ENCODE measurements at places on chromosomes 5 and 9. TPM values are rescaled to one million over a fixed set of nuclear protein-coding genes. Genes with fewer than 3 reads are reported as not detected.

Gene DDX31
- total RNA-seq = 13.8 TPM

DNA sequence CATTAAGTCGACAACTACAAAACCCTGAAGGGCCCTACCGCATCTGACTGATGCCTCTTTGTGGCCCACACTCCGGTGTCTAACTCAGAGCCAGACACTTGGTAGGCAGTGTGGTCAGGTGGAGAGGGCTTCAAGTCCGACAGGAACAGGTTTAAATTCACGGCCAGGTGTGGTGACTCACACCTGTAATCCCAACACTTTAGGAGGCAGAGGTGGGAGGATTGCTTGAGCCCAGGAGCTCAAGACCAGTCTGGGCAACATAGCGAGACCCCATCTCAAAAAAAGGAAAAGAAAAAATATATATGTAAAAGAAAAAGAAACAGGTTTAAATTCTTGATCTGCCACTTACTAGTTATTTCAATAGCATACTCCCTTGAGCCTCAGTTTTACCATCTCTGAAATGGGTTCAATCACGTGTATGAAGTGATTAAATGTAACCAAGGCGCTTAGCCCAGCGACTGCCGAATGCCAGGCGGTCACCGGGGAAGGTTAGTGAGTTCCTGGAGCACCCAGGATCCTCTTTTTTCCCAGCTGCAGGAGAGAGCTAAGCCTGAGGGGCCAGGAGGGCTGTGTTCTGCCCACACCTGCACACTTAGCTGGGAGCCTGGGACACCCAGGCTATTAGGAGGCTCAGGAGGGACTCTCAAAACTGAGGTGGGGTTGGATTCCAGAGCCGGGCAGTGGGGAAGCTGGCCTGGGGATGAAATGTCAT, 943 bp downstream of the CLTB start:
- H3K27me3 ChIP-seq = peaks cover 11% of the 10 kb centered on the region
- peak overlapping the region; percentile 84 for H3K4me3 ChIP-seq
- peaks cover 25% of the 10 kb centered on the region for H3K4me1 ChIP-seq
- H3K36me3 ChIP-seq = no peaks in the 10 kb centered on the region

GRCh38 chr5:10209004-10209403, 40.7 kb downstream of the ATPSCKMT start:
- no peaks in the 10 kb centered on the region for H3K36me3 ChIP-seq
- H3K4me1 ChIP-seq = no peaks in the 10 kb centered on the region
- no peak for DNase-seq
- no peak overlapping the region for H3K4me3 ChIP-seq

Gene PCDHA3
- not detected for total RNA-seq

DNA sequence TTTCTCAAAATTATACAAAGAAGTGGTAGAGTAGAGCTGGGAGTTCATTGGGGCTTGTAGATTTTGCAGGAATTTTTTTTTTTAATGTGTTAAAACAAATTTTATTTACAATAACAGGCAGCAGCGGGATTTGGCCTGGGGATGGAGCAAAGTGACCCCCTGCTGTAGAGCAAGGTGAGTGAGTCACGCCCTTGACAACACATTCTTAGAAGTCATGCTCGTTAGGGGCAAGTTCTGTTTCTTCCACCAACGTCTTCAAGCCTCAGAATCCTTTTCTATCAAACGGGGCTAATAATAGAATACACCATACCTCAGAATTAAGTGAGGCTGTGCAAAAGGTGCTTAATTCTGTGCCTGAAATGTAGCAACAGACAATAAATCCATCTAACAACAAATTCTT, 1.1 kb upstream of the ANKDD1B start:
- peaks cover 7% of the 10 kb centered on the region for H3K4me1 ChIP-seq
- no peak for DNase-seq
- peaks cover 9% of the 10 kb centered on the region for H3K27me3 ChIP-seq
- H3K4me3 ChIP-seq = no peak overlapping the region

DNA sequence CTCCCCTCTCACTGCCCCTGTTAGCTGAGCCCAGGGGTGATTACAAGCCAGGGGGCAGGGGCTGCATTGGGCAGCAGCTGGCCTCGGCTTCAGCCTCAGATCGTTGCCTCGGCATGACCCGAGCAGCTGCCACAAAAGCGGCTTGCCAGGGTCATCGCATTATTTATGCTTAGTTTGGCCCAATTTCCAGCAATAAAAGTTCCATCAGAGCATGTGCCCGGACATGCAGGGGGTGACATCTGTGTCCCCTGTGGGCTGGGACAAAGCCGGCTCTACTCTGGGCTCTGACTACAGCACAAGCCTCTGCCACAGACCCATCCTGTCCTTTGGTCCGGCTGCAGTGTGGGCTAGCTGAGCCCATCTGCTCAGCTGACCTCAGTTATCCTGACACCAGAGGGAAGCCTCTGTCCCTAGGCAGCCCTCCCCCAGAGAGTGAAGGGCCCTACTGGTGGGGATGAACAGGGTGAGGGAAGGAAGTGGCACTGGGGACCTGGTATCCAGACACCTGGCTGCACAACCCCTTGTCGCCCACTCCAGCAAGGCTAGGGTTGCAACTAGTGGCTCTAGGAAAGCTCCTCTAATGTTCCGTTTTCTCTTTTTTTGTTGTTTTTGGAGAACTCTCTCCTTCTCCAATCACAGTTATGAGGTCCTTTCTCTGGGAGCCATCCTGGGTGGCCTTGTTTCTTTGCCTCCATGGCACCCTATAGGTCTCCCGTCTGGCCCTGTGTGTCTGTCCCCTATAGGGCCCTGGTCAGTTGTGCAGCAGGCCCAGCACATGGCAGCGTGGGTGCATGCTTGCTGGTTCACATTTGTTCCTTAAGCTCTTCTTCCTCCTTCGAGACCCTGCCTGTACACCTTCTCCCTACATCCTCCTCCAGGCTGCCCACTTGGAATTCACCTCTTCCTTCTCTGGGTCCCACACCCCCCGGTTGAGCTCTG, 13.3 kb upstream of the GADD45G start:
- H3K36me3 ChIP-seq = no peaks in the 10 kb centered on the region
- H3K4me1 ChIP-seq = no peaks in the 10 kb centered on the region
- H3K27me3 ChIP-seq = peaks cover 32% of the 10 kb centered on the region
- DNase-seq = no peak
- no peak overlapping the region for H3K27ac ChIP-seq

DNA sequence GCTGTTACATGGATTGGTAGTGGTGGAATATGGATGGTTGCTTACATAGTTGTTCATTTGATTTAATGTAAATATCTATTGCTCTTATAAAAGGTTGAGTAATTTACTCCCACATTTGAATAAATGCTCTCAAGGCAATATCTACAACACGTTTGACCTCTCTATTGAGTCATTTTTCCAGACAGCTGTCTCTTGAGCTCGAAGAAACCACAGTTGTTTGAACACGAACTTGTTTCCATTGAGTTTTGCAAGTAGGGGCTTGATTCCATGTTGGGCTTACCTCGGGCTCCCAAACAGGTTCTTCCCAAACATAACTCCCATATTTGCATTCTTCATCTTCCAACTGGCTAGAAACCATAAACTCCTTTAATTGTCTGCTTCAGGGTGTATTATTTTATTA, 115.0 kb upstream of the HMHB1 start:
- no peak overlapping the region for H3K4me3 ChIP-seq
- peaks cover 7% of the 10 kb centered on the region for H3K4me1 ChIP-seq
- DNase-seq = no peak
- H3K27me3 ChIP-seq = no peaks in the 10 kb centered on the region
- no peak overlapping the region for H3K27ac ChIP-seq

Gene IL4
- total RNA-seq = not detected

GRCh38 chr9:101514071-101514470, 19.6 kb upstream of the RNF20 start:
- peaks cover 15% of the 10 kb centered on the region for H3K27me3 ChIP-seq
- no peaks in the 10 kb centered on the region for H3K36me3 ChIP-seq
- H3K27ac ChIP-seq = no peak overlapping the region
- DNase-seq = no peak
- no peak overlapping the region for H3K4me3 ChIP-seq
- H3K4me1 ChIP-seq = peaks cover 2% of the 10 kb centered on the region

DNA sequence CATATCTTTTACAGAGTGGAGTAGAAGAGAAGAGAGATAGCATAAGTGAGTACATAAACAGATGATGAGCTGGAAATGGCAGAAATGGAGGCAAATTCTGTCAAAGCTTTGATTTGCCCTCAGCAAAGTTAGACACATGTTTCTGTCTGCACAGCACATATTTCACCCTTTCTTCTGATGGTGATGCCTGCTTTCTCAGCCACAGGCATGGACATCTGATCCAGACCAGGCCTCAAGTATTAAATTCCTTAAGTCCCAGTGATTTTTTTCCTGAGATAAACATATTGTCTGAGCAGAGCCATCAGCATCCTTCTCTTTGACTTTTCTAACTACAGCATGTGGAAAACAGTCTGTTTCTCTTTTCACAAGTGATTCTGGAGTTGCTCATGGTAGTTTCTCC, 409.8 kb downstream of the MAN2A1 start:
- DNase-seq = no peak
- peaks cover 11% of the 10 kb centered on the region for H3K4me1 ChIP-seq
- no peak overlapping the region for H3K27ac ChIP-seq
- no peak overlapping the region for H3K4me3 ChIP-seq
- no peaks in the 10 kb centered on the region for H3K36me3 ChIP-seq
- H3K27me3 ChIP-seq = no peaks in the 10 kb centered on the region

DNA sequence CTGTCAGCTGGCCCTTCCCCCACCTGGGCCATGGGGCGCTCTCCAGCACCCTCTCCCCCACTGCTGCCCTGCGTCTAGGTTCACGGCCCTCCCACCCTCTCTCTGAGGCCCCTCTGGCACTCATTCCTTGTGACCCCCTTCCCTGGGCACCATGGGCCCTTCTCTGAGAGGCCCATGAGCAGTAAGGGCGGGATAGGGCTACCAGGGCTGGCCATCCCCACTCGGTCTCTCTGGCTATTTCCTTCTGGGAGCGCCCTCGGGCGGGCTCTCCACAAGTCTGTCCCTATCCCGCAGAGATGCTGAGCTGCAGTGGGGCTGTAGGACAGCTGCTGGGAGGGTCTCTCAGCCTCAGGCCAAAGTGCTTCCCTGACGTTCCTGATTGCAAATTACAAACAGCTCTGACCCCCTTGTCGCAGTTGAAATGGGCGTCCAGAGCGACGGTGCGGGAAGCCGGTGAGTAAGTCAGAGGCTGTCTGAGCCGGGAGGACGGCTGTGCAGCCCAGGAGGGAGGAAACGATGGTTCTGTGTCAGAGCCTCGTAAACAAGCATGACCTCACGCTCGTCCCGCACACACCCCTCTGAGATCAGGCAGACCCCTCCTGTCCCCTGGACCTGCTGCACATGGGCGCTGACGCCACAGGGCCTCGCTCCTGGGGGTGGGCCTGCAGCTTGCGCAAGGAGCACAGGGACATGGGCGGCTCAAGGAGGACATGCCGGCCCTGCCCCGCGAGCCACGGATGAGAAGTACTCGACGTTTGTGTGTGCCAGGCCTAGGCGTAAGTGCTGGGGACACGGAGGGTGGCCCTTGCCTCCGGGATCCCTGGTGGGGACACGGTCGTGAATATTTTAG, 36.3 kb upstream of the GFPT2 start:
- H3K36me3 ChIP-seq = no peaks in the 10 kb centered on the region
- no peaks in the 10 kb centered on the region for H3K4me1 ChIP-seq
- no peak overlapping the region for H3K4me3 ChIP-seq
- H3K27me3 ChIP-seq = peaks cover 2% of the 10 kb centered on the region
- no peak for DNase-seq
- no peak overlapping the region for H3K27ac ChIP-seq

DNA sequence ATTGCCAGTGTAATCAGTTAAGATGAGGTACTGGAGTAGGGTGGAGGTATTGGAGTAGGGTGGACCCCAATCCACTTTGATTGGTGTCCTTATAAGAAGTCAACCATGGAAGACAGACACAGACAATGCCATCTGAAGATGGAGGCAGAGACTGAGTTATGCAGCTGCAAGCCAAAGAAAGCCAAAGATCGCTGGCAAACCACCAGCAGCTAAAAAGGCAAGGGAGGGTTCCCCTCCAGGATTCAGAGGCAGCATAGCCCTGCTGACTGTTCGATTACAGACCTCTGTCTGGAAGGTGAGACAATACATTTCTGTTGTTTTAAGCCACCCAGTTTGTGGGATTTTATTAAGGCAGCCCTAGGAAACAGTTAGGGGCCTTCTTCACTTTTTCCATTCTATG, 30.5 kb upstream of the CKMT2 start:
- no peaks in the 10 kb centered on the region for H3K27me3 ChIP-seq
- no peak overlapping the region for H3K27ac ChIP-seq

Gene SLC6A18
- not detected for total RNA-seq

- H3K36me3 ChIP-seq = no peaks in the 10 kb centered on the region
- H3K27me3 ChIP-seq = no peaks in the 10 kb centered on the region
- H3K4me1 ChIP-seq = no peaks in the 10 kb centered on the region
- no peak for DNase-seq
- H3K27ac ChIP-seq = no peak overlapping the region
- no peak overlapping the region for H3K4me3 ChIP-seq
Measured at GRCh38 chr5:114174837-114175236, 187.0 kb upstream of the KCNN2 start.

Gene SLC6A3
- total RNA-seq = 0.08 TPM

GRCh38 chr5:6812800-6813731, 99.8 kb downstream of the TENT4A start:
- DNase-seq = no peak
- no peak overlapping the region for H3K27ac ChIP-seq
- H3K36me3 ChIP-seq = no peaks in the 10 kb centered on the region

- DNase-seq = no peak
- H3K27me3 ChIP-seq = peaks cover 5% of the 10 kb centered on the region
- H3K4me3 ChIP-seq = no peak overlapping the region
- no peaks in the 10 kb centered on the region for H3K4me1 ChIP-seq
- no peaks in the 10 kb centered on the region for H3K36me3 ChIP-seq
- H3K27ac ChIP-seq = no peak overlapping the region
Measured at GRCh38 chr5:38187532-38187931, 70.8 kb upstream of the EGFLAM start.

GRCh38 chr9:124549016-124549415, 41.8 kb upstream of the NR5A1 start:
- no peak for DNase-seq
- H3K27ac ChIP-seq = no peak overlapping the region
- H3K27me3 ChIP-seq = peaks cover 2% of the 10 kb centered on the region
- no peaks in the 10 kb centered on the region for H3K36me3 ChIP-seq
- peaks cover 10% of the 10 kb centered on the region for H3K4me1 ChIP-seq
- H3K4me3 ChIP-seq = no peak overlapping the region

DNA sequence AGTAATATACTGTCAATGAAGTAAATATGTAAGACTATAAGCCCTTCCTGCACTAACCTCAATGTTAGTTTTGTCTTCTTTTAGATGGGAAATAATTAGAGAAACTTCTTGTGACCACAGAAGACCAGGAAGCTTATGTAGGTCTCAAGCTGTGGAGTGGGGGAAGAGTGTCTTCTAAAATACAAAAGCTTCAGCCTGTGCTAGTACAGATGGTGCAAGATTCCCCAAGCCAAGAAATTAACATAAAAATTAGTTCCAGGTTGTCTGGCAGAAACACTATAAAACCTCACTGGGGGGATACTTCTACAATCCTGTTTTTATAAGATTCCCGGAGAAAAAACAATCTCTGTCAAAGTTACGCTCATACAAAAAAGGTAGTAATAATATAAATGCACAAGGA, 103.6 kb downstream of the FNBP1 start:
- H3K27ac ChIP-seq = peak overlapping the region; percentile 36
- DNase-seq = no peak
- peak overlapping the region; percentile 33 for H3K4me3 ChIP-seq
- no peaks in the 10 kb centered on the region for H3K27me3 ChIP-seq
- peaks cover 52% of the 10 kb centered on the region for H3K36me3 ChIP-seq
- H3K4me1 ChIP-seq = peaks cover 31% of the 10 kb centered on the region

Data from activated naive CD8-positive, alpha-beta T cell treated with anti-CD3 and anti-CD28 coated beads, Interleukin-2, amount 10 ng/mL, durations not matched to agents 7 days and 5 days (primary cell).